ENCODE measurements at places on chromosomes 12 and 14.

DNA sequence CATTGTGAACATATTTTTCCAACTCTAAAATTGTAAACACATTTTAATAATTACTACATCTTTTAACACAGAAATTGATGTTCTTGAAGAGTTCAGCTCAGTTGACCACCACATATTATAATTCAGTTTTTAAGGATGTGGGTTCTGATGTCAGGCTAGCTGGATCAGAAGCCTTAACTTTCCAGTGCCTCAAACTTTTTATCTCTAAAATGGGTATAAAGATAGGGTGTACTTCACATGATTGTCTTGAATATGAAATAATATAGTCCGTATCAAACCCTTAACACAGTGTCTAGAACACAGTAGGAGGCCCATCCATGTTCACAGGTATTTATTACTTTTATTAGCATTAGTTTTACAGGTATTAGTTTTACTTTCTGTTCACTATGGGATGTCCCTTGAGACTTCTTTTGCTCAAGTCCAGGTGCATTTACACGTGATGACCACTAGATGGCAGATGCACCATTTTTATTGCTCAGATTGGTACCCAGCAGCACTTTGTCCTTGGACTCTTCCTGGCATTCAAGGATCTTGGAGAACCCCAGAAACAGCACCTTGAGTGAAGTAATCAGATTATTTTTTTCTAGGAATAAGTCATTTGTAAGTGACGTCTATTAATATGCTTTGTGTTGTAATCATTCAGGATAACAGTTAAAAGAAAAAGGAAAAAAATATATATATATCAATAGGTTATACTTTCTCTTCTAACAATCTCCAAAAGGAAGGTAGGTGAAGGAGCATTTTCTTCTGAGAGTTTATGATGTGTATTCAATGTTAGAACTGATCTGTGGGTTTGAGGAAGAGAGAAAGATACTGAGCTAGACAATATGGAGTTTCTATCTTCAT, 580.2 kb downstream of the ETNK1 start:
- DNase-seq = peak; percentile 20

- DNase-seq = no peak
These were observed 315.7 kb downstream of the NAV3 start for GRCh38 chr12:78146365-78146772.

GRCh38 chr14:94514351-94514750, 5.1 kb upstream of the SERPINA12 start:
- DNase-seq = no peak

DNA sequence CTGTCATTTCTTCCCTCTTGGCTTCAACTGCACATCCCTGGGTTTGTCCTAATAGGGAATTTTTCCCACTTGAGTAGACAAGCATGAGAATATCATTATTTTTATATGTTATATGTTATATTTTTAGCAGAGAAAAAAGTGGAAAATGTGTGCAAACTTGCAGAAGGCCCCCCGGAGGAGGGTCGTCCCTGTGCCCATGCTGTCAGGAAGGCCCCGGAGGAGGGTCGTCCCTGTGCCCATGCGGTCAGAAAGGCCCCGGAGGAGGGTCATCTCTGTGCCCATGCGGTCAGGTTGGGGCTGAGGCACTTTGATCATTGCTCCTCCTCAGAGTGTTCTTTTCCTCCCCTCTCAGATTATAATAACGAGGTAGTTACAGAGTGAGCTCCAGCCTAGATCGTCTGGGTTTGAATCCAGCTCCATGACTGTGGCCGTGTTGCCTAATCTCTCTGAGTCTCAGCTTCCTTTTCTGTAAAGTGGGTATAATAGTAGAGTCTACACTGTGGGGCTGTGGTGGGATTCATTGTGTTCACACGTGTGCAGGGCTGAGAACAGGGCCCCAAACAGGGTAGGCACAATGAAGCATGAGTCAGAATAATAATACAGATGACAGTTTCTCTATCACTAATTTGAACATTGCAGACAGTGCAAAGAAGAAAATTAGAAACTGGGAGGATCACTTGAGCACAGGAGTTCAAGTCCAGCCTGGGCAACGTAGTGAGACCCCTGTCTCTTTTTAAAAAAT, 33.4 kb downstream of the ELK3 start:
- DNase-seq = no peak

- no peak for DNase-seq
These were observed 6.0 kb upstream of the SOS2 start for GRCh38 chr14:50237427-50237826.

GRCh38 chr14:24705840-24706239, 71.8 kb upstream of the GZMB start:
- no peak for DNase-seq

- DNase-seq = no peak
These were observed 32.8 kb downstream of the GTF2A1 start for GRCh38 chr14:81187832-81188522.

GRCh38 chr12:92551853-92552397, 150.9 kb upstream of the PLEKHG7 start:
- DNase-seq = no peak

- no peak for DNase-seq
These were observed 198.9 kb downstream of the ADGRD1 start for GRCh38 chr12:131152587-131152986.

GRCh38 chr14:58677996-58678395, 40.2 kb downstream of the DACT1 start:
- no peak for DNase-seq

GRCh38 chr12:108693751-108694150, 37.6 kb downstream of the CORO1C start:
- DNase-seq = no peak

DNA sequence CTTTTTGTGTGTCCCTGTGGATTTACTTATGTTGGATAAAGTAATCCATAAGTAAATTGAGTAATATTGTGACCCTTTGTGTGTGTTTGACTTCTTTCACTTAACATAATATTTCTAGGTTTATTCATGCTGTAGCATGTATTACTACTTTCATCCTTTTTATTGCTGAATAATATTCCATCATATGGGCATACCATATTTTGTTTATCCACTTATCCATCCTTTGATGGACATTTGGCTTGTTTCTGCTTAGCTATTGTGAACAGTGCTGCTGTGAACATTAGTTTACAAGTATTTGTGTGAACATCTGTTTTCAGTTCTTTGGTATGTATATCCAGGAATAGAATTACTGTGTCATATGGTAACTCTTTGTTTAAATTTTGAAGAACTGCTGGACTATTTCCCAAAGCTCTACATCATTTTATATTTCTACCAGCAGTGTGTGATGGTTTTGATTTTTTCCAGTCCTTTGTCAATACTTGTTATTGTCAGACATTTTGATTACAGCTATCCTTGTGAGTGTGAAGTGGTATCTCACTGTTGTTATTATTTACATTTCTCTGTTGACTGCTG, 25.2 kb downstream of the G2E3 start:
- no peak for DNase-seq

DNA sequence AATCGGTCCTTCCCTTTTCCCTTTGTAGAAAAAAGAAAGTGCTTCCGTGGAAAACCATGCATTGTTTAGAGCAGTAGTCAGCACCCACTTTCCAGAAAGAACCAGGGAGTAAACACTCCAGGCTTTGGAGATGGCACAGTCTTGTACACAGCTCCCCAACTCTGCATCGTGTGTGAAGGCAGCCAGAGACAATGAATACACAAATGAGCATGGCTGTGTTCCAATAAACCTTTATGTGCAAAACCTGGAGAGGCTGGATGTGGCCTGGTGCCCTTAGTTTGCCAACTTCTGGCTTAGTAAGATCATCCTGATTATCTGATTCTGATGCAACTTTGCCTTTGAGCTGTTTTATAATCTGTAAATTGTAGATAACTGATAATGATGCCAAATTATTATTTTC, 463.4 kb upstream of the TMEM132C start:
- no peak for DNase-seq

DNA sequence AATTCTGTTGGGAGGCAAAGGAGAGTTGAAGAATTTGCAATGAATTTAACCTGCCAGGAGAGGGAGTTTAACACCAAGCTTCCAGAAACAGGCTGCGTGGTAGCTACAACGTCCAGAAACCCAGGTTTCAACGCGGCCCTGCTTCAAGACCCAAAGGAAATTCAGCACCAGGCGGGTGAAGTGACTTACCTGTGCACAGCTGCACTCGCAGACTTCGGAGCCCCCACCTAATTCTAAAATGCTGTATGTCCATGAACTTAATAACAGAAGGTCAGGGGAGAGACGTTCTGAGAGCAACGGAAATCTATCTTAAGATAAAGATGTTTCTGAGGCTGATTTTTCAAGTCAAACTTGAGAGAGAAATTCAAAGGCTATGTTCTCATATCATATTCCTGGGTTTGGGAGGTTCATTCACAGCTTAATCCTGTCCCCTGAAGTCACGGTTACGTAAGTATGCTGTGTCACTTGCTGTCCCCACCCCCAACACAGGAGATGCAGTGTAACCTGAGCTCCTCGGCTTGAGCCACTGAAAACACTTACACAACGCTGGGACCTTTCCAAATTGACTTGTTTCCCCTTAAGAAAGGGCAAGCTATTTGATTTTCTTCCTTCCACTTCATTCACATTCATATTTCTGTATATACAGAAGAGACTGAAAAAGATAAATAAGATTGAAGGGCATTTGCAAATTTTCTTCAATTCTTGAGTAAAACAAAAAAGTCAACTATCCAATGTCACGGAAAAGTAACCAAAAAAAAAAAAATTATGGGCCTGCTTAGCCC, 22.7 kb downstream of the CLIP1 start:
- no peak for DNase-seq

DNA sequence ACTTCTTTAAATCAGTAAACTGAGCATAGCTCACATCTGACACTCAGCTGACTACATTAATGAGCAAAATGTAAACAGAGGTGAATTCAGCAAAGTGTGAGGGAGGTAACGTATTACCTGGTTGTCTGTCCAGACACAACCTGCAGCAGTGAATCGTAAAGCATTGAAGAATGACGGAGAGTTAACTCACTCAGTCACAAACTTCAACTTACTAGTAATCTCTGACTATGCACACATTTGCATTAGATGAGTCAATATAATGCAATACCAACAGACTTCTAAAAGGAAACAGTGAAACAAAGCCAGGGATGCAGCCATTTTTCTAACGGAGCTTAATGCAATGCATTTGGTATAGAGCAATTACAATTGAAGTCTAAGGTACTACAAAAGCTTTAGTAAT, 40.0 kb downstream of the STX2 start:
- DNase-seq = no peak

DNA sequence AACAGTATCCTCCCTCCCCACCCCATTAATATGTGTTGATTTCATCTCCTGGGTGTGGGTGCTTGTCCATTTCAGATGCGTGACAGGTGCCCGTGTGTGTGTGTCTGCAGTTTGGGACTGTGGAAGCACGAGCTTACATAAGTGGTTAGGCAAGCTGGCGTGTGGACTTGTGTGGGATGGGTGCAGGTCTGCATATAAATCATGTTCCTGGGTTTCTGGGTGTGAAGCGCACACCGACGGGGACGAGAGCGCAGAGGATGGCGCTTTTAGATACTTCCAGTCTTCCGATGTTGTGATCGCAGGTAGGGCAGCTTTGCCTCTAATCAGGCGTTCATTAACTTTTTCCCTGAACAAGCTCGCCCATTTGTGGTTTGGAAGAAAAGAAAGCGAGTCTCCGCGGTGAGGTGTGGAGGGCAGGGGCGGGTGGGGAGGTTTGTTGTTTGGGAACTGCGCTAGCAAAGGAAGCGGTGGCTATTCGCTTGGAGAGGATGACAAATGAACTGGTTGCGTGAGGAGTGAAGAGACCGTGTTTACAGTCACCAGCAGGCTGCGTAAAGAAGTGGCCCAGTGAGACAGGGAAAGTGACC, 865 bp downstream of the RGS6 start:
- DNase-seq = no peak

DNA sequence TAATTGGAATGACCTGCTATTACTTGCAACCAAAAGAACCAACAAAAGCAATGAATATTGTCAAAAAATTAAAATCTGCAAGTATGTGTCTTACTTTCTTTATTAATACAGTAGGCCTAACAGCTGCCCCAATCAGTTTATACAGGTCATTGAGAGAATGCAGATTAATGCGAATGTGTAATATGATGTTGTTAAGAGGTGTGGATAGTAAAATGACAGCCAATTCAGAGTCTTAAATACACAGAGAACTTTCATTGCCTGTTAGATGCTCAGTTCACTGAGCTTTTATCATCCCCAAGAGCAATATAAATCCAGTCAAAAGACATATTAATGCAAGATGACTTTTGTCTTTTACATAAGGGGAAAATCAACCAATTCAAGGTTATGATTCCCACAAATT, 58.7 kb downstream of the STXBP6 start:
- no peak for DNase-seq

DNA sequence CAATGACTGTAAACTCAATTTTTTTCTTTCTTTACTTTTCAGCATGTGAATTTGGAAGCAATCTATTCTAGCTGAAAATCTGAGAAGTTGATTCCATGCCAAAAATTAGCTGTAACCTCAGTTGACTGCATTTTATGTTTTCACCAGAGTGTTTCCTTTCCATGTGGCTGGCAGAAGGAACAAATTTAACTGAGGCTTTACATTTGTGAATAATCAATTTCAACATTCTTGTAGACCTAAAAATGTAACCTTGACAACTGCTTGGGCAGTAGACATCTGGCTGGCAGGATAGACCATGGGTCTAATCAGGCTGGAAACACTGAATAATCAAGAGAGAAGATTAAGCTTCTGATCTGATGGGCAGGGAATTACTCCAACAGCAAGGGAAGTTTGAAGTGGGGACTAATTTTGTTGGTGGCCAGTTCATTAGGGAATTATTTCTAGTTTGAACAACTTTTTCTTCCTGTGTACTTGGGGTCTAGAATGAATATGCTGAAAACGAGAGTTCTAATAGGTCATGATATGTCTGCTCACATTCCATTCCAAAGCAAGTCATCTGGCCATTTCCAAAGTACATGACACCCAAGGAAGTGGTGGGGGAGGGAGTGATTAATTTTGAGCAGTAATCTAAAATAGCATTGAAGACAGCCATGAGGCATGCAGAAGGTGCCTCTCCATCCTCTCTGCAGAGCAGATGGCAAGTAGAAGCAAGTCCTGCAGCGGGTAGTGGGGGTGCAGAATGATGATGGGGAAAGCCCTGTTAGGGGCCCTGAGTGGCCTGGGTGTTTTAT, 68.2 kb downstream of the ATP23 start:
- peak; percentile 57 for DNase-seq

GRCh38 chr14:65720171-65720570, 307.6 kb downstream of the FUT8 start:
- no peak for DNase-seq

GRCh38 chr12:22276867-22277266, 57.6 kb downstream of the ST8SIA1 start:
- DNase-seq = no peak

DNA sequence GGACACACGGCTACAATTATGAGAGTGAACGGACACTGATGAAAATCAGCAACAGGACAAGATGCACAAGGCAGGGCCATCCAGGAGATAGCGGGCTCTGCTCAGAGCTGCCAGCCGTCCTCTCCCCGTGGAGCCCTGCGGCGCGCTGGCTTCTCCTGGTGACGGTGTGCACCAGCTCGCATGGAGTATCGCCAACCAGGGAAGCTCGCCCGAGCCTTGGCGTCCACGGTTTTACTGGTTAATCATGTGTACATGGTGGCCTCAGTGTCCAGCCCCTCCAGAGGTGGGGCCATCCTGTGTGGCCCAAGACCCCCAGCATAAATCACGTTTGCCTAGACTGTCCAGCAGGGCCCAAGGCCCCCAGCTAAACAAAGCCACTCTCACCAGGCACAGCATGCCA, 31.2 kb upstream of the DYNC1H1 start:
- no peak for DNase-seq

- DNase-seq = no peak
These were observed 3.4 kb downstream of the PLBD2 start for GRCh38 chr12:113361574-113362370.

- DNase-seq = no peak
These were observed 1.9 kb downstream of the SRSF5 start for GRCh38 chr14:69768873-69769272.
